ENCODE measurements at places on chromosomes 7 and 10.

DNA sequence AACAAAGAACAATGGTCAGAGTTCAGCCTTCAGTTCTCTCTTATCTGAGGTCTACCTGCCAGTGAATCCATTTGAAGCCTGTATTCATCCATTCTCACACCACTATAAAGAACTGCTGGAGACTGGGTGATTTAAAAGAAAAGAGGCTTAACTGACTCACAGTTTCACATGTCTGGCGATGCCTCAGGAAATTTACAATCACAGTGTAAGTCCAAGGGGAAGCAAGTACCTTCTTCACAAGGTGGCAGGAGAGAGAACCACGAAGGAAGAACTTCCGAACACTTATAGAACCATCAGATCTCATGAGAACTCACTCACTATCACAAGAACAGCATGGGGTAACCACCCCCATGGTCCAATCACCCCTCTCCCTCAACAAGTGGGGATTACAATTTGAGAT lies 33.0 kb upstream of the SLC25A13 start:
- DNase-seq, result no peak

GRCh38 chr10:8040651-8041050 lies 13.8 kb upstream of the GATA3 start:
- DNase-seq, result no peak

- DNase-seq, result no peak
Observed at GRCh38 chr7:2726316-2727018, 38.5 kb downstream of the AMZ1 start.

DNA sequence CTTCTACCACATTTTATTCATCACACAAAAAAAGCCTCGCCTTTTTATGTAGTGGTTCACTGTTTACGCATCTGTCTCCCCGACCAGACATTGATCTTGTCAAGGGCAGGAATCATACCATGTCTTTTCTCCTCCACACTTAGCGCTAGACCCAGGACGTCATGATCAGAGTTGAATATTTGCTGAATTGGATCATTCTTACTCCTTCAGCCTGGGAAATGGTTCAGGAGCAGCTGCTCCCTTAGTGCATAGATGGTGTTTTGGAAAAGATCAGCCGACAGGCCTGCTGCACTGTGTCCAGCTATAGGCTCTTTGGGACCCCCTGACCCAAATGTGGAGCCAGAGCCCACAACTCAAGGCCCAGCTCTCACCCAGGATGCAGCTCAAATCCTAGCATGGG lies 249.1 kb upstream of the TMEM72 start:
- no peak for DNase-seq

DNA sequence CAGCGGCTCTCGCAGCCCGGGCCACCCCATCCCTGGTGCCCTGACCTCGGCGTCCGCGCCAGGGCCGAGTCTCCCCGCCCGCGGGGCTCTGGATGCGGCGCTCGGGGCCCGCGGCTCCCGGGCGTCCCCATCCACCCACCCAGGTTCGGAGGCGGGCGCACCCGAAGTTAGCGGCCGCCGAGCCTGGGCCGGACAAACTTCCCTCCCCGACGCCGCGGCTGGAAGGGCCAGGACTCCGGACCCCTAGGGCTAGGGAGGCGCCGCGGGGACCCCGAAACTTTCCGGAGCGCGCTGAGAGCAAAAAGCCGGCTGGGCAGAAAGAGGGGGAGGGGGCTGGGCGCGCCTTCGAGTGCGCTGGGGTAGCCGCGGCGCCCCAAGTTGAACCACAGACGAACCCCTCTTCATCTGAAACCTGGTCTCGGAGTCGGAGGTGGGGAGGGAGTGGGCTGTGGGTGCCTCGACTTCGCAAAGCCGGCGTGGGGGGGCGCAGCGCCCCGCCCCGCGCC lies 3.7 kb upstream of the ELFN1 start:
- no peak for DNase-seq

GRCh38 chr10:113007343-113007771 lies 57.3 kb downstream of the TCF7L2 start:
- DNase-seq, result no peak

- DNase-seq, result no peak
Observed at GRCh38 chr10:72702868-72703581, 11.1 kb downstream of the MCU start.

GRCh38 chr10:64690194-64690593 lies 1169.0 kb downstream of the REEP3 start:
- no peak for DNase-seq

- DNase-seq, result no peak
Observed at GRCh38 chr10:14527134-14527844, 196.6 kb upstream of the FRMD4A start.

All from midbrain (tissue), 1 donor.